ENCODE measurements at places on chromosomes 2 and 18. TPM values are rescaled to one million over a fixed set of nuclear protein-coding genes. Genes with fewer than 3 reads are reported as not detected.

DNA sequence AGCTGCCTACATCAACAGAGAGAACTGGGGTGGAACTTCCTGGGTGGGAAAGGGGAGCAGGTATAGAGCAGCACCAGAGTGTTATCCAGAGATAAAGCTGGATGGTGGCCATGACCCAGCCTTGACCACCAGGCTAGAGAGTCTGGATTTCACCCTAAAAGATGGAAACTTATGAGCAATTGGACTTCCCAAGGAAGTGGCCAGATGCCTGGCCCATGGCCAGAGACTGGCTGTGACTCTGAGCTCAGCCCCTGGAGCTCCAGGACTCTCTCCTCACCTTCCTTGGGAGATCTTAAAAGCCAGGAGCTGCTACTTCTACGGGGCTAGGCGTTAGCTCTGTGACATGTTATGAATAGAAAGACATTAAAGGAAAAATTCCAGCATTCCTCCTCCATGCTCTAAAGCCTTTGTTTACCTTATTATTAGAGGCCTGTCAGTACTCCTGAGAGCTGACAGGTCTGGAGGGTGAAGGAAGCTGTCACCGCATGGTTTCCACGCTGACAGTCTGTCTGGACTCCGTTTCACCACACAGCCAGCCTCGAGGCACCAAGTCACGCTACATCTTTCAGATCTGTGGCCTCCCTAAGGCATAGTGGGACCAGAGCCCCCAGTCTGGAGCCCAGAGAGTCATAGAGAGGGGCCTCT, 260.0 kb upstream of the SIX2 start:
- no peaks in the 10 kb centered on the region for H3K4me1 ChIP-seq
- H3K36me3 ChIP-seq, result no peaks in the 10 kb centered on the region
- no peak overlapping the region for H3K27ac ChIP-seq
- H3K4me3 ChIP-seq, result no peak overlapping the region
- H3K27me3 ChIP-seq, result no peaks in the 10 kb centered on the region
- DNase-seq, result no peak

Gene CFAP221
- total RNA-seq, result 0.96 TPM

Gene SLC16A14
- total RNA-seq, result 7.9 TPM

Gene SNTG2
- not detected for total RNA-seq

All from HCT116 (cell line).